ENCODE measurements at places on chromosomes 1 and 21. TPM values are rescaled to one million over a fixed set of nuclear protein-coding genes. Genes with fewer than 3 reads are reported as not detected.

Gene TNNI3K
- total RNA-seq: not detected

Gene DNAH14
- not detected for total RNA-seq

Gene KIF2C
- total RNA-seq: 126 TPM

Gene TNFRSF4
- 1.6 TPM for total RNA-seq

Gene NTRK1
- total RNA-seq: 9.9 TPM

Gene SAMD13
- total RNA-seq: 0.29 TPM

DNA sequence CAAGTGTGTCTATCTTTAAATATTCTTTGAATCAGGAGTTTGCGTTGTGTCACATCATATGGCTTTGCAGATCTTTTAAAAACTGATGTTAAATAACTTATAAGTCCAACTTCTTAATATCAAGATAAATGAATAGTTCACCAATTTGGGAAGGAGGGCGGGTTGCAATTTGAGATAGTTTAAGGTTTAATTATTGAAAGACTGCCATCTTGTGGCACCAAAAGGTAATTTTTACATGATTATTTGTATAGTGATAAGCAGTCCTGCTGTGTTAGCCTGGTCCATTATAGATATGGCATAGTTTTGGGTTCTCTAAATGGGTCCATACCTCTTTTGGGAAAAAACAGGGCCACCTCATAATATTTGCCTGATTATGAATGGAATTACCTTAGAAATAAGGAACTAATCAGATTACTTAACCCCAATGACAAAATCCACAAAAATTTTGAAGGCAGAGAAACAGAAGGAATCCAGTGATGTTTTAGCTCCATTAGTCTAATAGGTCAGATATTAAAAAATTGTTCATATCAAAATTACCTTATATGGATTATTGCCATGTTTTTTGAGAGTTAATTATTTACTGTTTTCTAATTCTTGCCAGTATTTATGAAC lies 64.3 kb downstream of the PRKAA2 start:
- H3K36me3 ChIP-seq: no peaks in the 10 kb centered on the region
- no peaks in the 10 kb centered on the region for H3K4me1 ChIP-seq
- H3K27ac ChIP-seq: no peak overlapping the region
- H3K4me3 ChIP-seq: no peak overlapping the region

DNA sequence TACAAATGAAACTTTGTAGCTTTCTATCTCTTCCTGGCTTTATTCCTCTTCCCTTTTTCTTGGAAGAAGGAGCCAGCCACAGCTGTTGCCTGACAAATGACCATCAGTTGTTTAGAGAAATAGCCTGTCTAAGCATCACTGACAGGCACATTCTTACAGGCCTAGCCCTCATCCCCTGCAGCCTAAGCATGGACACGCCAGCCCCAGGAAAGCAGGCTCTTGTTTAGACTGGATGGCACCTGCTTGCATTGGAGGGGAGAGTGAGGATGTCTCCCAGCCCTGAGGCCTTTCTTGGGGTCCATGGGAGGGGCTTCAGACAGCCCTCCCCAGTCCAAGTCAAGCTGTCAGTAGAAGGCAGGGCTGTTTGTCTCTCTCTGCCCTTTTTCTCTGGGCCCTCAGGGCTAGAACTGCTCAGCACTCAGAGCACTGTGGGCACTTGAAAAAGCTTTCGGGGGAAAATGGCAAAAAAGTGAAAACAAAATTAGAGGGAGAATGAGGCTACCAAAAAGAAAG lies 282.5 kb upstream of the PLXNA2 start:
- DNase-seq: no peak
- no peaks in the 10 kb centered on the region for H3K4me1 ChIP-seq
- H3K27me3 ChIP-seq: no peaks in the 10 kb centered on the region
- H3K4me3 ChIP-seq: no peak overlapping the region

GRCh38 chr1:222204475-222204874 lies 343.4 kb downstream of the HHIPL2 start:
- no peaks in the 10 kb centered on the region for H3K27me3 ChIP-seq
- no peaks in the 10 kb centered on the region for H3K4me1 ChIP-seq
- no peak overlapping the region for H3K4me3 ChIP-seq
- no peaks in the 10 kb centered on the region for H3K36me3 ChIP-seq
- no peak overlapping the region for H3K27ac ChIP-seq

GRCh38 chr1:39529901-39530535 lies 38.6 kb downstream of the BMP8A start:
- H3K4me3 ChIP-seq: no peak overlapping the region
- DNase-seq: no peak
- H3K4me1 ChIP-seq: peaks cover 15% of the 10 kb centered on the region
- H3K36me3 ChIP-seq: peaks cover 21% of the 10 kb centered on the region

- H3K27ac ChIP-seq: peak overlapping the region; percentile 72
- H3K4me1 ChIP-seq: peaks cover 23% of the 10 kb centered on the region
- DNase-seq: no peak
- peaks cover 66% of the 10 kb centered on the region for H3K36me3 ChIP-seq
Observed at GRCh38 chr1:11227106-11228077, 35.0 kb downstream of the MTOR start.

DNA sequence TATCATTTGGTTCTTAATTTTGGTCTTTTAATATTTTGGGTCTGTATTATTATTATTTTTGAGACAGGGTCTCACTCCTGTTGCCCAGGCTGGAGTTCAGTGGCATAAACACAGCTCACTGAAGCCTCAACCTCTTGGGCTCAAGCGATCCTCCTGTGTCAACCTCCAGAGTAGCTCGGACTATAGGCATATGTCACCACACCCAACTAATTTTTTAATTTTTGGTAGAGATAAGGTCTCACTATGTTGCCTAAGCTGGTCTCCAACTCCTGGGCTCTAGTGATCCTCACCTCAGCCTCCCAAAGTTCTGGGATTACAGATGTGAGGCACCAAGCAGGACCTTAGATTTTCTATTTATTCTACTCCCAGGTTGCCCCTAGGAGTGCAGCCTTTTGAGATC lies 2.7 kb upstream of the ILF2 start:
- H3K4me1 ChIP-seq: peaks cover 32% of the 10 kb centered on the region
- H3K27ac ChIP-seq: no peak overlapping the region
- peaks cover 18% of the 10 kb centered on the region for H3K27me3 ChIP-seq
- H3K4me3 ChIP-seq: peak overlapping the region; percentile 3
- no peak for DNase-seq

DNA sequence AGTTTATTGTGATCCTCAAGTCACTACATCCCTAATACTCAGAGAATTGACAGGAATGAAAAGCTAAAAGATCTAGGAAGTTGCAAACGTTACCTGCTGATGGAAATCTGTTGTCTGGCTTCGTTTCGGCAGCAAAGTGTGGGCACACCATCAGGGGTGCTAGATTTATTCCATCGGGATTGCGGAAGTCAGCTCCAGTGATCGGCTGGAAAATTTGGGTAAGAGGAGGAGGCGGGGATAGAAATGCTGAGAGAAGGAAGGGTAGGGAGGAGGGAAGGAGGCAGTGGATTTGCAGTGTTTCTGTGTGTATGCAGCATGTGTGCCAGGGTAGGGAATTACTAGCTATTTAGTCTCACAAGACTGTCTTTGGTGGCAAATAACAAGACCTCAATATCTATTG lies at the start of gene CTSK:
Gene CTSK, minus strand, starts transcription at position 140 of the 400 bp plus-strand sequence. CDS start 1,455 bp downstream, outside the sequence.
- no peaks in the 10 kb centered on the region for H3K27me3 ChIP-seq
- DNase-seq: no peak
- H3K4me1 ChIP-seq: peaks cover 18% of the 10 kb centered on the region
- H3K36me3 ChIP-seq: no peaks in the 10 kb centered on the region
- no peak within 1 kb of the TSS for H3K4me3 ChIP-seq
